Fibroblast of skin of scalp (primary cell): ENCODE measurements at places on chromosomes 4 and X.

- no peak for DNase-seq
These were observed 37.5 kb upstream of the TMPRSS11F start for GRCh38 chr4:68167166-68167565.

DNA sequence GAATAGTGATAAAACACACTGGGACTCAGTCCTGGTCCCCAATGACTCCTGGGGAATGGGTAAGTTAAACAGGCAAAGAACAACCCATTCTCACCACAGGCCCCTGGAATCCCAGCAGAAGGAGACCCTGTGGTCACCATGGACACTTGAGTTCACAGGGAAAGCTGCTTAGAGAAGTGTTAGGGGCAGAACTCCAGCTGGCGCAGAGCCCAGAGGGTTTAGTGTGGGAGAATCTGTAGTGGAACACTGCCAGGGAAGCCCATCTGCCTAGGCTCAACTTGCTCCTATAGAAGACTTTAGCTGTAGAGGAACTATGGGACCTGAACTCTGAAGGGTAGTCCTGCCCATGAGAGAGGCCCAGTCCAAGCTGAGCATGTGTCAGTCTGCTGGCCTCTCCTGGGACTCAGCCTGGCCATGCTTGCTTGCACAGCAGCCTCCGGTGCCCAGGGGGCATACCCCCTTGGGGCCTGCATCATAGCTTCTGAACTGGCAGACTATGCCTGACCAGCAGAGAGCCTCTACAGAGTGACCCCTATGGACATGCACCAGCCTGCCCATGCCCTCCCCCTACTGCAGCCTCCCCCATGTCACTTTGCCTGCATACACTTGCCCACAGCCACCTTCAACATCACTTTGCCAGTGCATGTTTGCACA lies 343.5 kb downstream of the IDS start:
- no peak for DNase-seq

- DNase-seq, result peak; percentile 43
These were observed 305.4 kb downstream of the MAPK10 start for GRCh38 chr4:86054286-86055032.

DNA sequence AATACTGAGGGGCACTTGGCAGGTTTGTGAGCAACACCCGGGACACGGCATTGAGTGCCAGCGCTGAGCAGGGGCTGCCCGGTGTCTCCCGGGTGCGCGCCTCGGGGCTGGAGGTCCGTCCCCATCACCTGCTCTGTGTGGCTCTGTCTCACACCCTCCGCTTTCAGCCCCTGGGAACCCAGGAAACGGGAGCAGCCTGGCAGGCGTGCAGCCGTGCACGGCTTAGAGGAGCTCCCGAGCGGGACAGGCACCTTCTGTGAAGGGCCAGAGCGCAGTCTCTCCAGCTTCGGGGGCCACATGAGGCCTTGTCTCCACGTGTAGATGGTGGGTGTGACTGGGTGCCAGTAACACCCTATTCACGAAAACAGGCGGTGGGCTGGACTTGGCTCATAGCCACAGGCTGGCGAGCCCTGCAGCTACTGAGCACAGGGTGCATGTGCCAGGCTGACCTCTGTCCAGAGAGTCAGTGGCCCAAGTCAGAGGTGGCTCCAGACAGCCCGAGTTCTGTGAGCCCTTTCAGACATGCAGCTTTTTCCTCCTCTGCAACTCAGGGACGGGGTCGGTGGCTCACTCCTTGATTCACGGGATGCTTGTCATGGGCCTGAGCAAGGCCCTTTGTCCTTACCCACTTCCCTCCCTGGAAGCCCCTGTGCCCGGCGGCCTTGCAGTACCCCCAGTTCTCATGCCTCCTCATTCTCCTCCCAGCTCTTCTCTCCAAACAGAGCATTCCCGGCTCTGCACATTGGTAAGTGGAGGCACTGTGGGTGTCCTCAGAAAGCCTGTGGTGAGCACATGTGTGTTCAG lies 23.5 kb downstream of the UVSSA start:
- DNase-seq, result no peak
